ENCODE measurements at places on chromosomes 16 and 17.

DNA sequence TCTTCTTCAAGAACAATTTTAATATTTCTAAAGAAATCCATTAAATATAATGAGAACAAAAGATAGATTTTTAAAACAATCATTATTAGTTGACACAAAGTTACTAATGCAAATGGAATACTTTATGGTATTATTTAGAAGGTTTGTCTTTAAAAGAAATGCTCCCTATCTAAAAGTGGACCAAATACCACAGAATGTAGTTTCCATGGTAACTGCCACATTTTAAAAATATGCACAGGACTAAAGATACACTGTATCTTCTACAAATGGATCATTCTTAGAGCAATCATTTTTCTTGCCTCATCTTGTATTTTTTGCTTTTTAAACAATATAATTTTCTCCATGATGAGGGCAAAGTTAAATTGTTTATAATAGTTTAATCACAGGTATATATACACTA lies 296.0 kb downstream of the CEP112 start:
- no peak for DNase-seq

- DNase-seq = no peak
Measured at GRCh38 chr17:31398381-31399311, 7.2 kb downstream of the RAB11FIP4 start.

GRCh38 chr16:1036166-1036565 lies 36.4 kb upstream of the SSTR5 start:
- no peak for DNase-seq

DNA sequence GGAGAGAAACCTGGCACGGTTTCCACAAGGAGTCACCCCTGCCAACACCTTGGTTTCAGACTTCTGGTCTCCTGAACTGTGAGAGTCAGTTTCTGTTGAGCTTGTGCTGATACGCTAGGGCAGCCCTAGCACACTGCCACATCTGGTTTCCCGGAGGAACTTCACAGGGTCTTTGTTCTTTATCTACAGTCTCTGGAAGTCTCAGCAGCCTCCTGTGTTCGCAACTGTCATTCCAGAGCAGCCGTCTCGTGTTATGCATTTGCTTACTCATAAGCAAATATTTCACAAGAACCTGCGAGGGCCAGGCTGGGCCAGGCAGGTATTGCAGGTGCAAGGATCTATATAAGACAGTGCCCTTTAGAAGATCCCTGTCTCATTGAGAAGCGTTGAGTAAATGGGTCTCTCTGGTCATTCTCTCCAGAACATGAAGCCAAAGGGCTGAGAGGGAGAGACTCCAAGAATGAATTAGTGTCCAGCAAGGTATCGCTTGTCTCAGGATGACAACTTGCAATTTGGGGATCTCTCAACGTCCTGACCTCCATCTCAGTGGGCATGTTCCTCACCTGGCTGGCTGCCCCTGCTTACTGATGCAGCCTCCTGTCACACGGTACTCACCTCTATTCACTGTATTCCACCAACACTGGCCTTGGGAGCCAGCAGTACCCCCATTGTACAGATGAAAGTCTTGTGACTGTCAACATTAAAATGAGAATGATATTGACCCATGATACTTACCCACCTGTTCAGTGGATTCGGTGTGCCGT lies 141.2 kb downstream of the WWOX start:
- DNase-seq = no peak

- DNase-seq = no peak
Measured at GRCh38 chr17:78342449-78343186, 17.3 kb downstream of the SOCS3 start.

- no peak for DNase-seq
Measured at GRCh38 chr17:3038941-3039340, 24.5 kb downstream of the OR1D5 start.

- DNase-seq = no peak
Measured at GRCh38 chr16:78563905-78564304, 464.5 kb downstream of the WWOX start.

GRCh38 chr17:49217651-49218413 lies 7.3 kb downstream of the ABI3 start:
- DNase-seq = peak; percentile 32

- no peak for DNase-seq
Measured at GRCh38 chr16:66695935-66696668, 441 bp downstream of the CMTM4 start.

DNA sequence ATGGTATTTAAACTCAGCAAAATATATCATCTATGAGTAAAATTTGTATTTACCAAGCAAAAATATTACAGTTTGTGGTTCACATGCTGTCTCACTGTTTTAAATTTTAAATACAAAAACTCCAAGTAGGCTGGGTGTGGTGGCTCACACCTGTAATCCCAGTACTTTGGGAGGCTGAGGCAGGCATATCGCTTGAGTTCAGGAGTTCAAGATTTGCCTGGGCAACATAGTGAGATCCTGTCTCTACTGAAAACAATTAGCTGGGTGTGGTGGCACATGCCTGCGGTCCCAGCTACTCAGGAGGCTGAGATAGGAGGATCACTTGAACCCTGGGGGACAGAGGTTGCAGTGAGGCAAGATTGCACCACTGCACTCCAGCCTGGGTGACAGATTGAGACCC lies 37.3 kb downstream of the MAPT start:
- no peak for DNase-seq

DNA sequence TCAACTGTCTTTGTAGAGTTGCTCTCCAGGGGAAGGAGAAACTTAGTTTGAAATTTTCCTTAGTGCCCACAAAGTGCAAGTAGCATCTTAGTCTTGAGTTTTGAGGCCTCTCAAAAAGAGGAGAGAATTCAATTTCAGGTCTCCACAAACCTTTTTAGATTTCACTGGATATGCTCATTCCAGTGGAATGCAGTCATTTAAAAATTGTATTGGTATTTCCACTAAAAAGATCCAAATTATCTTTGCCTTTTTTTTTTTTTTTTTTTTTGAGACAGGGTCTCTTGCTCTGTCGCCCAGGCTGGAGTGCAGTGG lies 6.9 kb upstream of the FOXJ1 start:
- DNase-seq = no peak

GRCh38 chr16:4330277-4330874 lies 14.5 kb downstream of the GLIS2 start:
- peak; percentile 39 for DNase-seq

DNA sequence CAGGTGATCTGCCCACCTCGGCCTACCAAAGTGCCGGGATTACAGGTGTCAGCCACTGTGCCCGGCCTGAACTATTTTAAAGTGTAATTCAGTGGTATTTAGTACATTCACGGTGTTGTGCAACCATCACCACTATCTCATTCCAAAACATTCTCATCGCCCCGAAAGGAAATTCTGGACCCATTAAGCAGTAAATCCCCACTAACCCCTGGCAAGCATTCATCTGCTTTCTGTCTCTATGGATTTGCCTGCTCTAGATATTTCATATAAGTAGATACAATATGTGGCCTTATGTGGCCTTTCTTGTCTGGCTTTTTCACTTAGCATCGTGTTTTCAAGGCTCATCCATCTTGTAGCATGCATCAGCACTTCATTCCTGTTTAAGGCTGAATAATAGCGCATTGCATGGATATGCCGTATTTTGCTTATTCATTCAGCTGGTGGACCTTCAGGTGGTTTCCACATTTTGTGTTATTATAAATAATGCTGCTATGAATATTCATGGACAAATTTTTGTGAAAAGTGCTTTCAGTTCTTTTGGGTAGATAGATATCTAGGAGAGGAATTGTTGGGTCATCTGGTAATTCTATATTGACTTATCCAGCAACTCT lies 8.4 kb upstream of the HERPUD1 start:
- DNase-seq = no peak

- no peak for DNase-seq
Measured at GRCh38 chr16:56781528-56781961, 51.6 kb downstream of the NUP93 start.

DNA sequence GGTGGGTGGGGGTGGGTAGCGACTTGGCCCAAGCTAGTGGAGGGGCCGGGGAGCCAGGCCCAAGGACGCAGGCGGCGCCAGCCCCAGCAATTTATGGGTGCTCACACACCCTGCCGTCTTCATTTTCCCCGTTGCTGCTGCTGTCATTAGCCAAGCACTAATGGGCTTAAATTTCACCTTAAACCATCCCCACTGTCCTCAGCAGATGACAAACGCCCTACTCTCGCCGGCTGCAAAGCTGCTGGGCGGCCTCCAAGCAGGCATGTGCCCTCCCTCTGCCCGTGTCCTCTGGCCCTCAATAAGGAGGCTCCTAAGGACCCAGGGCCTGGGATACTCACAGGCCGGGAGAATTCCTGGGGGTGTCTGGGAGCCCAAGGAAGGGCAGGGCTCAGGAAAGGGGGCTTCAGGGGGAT lies 66.1 kb downstream of the SREBF1 start:
- DNase-seq = no peak

DNA sequence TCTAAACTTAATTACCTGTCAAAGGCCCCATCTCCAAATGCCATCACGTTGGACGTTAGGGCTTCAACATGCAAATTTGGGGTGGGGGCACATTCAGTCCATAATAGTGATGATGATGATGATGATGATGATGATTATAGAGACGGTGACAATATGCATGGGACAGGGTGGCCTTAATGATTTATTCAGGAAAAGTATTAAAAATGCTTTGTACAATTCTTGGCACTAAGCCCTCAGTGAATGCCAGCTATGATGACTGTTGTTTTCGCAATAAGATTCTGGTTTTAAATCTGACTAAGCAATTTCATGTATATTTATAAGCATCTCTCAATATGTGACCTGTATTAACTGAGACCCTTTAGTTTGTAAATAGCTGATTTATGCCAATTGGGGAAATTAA lies 106.3 kb downstream of the C16orf95 start:
- no peak for DNase-seq

- no peak for DNase-seq
Measured at GRCh38 chr17:74632617-74633016, 9.1 kb upstream of the CD300E start.

DNA sequence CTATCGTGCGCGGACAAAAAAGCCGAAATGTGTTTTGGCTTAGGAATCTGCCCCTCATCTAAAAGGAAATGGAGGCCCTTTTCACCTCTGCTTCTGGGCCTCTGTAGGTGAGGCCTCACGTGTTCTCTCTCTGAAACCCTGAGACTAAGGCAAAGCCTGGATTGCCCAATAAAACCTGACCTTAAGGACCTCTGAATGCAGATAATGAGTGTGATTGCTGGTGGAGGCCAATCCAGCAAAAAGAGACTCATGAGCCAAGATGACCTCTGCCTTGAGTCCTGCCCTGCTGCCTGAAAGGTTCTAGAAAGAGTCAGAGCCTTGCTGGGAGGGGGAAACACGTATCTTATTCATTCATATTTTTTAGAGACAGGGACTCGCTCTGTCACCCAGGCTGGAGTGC lies 44.5 kb upstream of the ABR start:
- DNase-seq = no peak

GRCh38 chr16:87789437-87790291 lies 23.9 kb upstream of the KLHDC4 start:
- no peak for DNase-seq

GRCh38 chr16:79776243-79776847 lies 175.8 kb upstream of the MAF start:
- DNase-seq = no peak

DNA sequence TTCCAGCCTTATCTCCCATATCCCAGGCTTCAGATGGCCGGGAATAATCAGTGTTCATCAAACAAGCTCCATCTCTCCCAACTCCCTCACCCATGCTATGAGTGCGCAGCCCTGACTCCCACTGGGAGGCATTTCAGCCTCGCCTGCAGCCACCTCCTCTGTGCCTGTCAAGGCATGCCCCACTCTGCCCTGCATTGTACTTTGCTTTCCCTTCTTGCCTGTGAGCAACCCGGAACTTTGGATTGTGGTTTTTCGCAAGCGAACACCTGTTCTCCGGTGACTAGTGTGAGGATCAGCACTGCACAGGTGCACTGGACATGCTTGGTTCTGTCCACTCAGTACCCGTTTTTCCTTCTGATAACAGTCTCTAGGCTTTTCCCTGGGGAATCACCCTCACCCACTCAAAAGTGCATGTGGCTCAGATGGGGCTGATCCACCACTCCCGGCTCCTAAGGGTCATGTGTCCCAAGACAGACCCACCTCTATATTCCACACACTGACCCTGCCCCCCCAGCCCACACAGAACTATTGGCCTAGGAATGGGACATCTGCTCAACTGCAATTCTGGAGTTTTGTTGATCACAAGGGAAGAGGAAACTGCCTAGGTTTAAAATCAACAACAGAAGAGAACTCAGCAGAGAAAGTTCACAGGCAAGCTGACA lies 9.1 kb downstream of the CHST6 start:
- DNase-seq = no peak

- DNase-seq = no peak
Measured at GRCh38 chr17:63332286-63332685, 113.8 kb downstream of the CYB561 start.
